ENCODE measurements at places on chromosomes 6 and 20. TPM values are rescaled to one million over a fixed set of nuclear protein-coding genes. Genes with fewer than 3 reads are reported as not detected.

The DLK2 gene
- 0.16 TPM for total RNA-seq

The RCAN2 gene
- 37.2 TPM for total RNA-seq

The L3MBTL1 gene
- total RNA-seq = 6.3 TPM

The ZGPAT gene
- total RNA-seq = 16.4 TPM

The PKIB gene
- total RNA-seq = 0.12 TPM

The THBS2 gene
- 239 TPM for total RNA-seq

The PRSS35 gene
- 0.81 TPM for total RNA-seq

The SYCP2 gene
- total RNA-seq = 1.6 TPM

The SRSF12 gene
- 0.36 TPM for total RNA-seq

The ARMC2 gene
- total RNA-seq = 5.2 TPM

The SLC17A3 gene
- not detected for total RNA-seq

The PHACTR1 gene
- total RNA-seq = 9.7 TPM

The IRAK1BP1 gene
- 8.4 TPM for total RNA-seq

The COL12A1 gene
- total RNA-seq = 1,804 TPM

The SFT2D1 gene
- 26.8 TPM for total RNA-seq

The EEF1A2 gene
- total RNA-seq = 0.24 TPM

The RBPJL gene
- not detected for total RNA-seq

The RRAGD gene
- 1.5 TPM for total RNA-seq

The CEBPB gene
- total RNA-seq = 162 TPM

The DYNLT2 gene
- total RNA-seq = 0.61 TPM

The MRPL18 gene
- total RNA-seq = 50.6 TPM

The CRISP2 gene
- not detected for total RNA-seq

The C6orf15 gene
- not detected for total RNA-seq

The BANF2 gene
- not detected for total RNA-seq

The TGIF2 gene
- total RNA-seq = 5.0 TPM

The ARFGAP1 gene
- 115 TPM for total RNA-seq

The ERVFRD-1 gene
- total RNA-seq = not detected

The PSMF1 gene
- total RNA-seq = 135 TPM

The OR2H2 gene
- total RNA-seq = not detected

The PGBD1 gene
- total RNA-seq = 7.0 TPM

The TMEM14A gene
- 21.4 TPM for total RNA-seq

The C20orf202 gene
- total RNA-seq = 0.16 TPM

The COL19A1 gene
- total RNA-seq = not detected

The TNFRSF6B gene
- 8.0 TPM for total RNA-seq

The PTP4A1 gene
- total RNA-seq = 29.2 TPM

The HCK gene
- 0.65 TPM for total RNA-seq

The LY6G5C gene
- total RNA-seq = 0.16 TPM

The TMEM217 gene
- 1.3 TPM for total RNA-seq

The GNAS-AS1 gene
- total RNA-seq = 0.81 TPM

The ADGB gene
- not detected for total RNA-seq

The SAMD5 gene
- total RNA-seq = 3.7 TPM

The KCNK5 gene
- not detected for total RNA-seq

The SIRPB1 gene
- total RNA-seq = not detected

The CLPSL1 gene
- not detected for total RNA-seq

The RPS10 gene
- 1,414 TPM for total RNA-seq

The RGS17 gene
- total RNA-seq = 2.6 TPM

The GUCA1A gene
- 0.24 TPM for total RNA-seq

The NOL4L gene
- 3.6 TPM for total RNA-seq

The SLC32A1 gene
- not detected for total RNA-seq

The HMGN4 gene
- total RNA-seq = 72.2 TPM

The FAM83B gene
- not detected for total RNA-seq

The CRYBG1 gene
- total RNA-seq = 40.4 TPM

The VSX1 gene
- not detected for total RNA-seq

The SERINC3 gene
- total RNA-seq = 151 TPM

The C6orf141 gene
- 0.12 TPM for total RNA-seq

The CNKSR3 gene
- total RNA-seq = 7.7 TPM

The MAP7 gene
- total RNA-seq = 3.7 TPM

The KCNG1 gene
- 3.2 TPM for total RNA-seq

The TMC2 gene
- total RNA-seq = not detected
